Epithelial cell of proximal tubule (primary cell): ENCODE measurements at places on chromosomes 11 and 22. TPM values are rescaled to one million over a fixed set of nuclear protein-coding genes. Genes with fewer than 3 reads are reported as not detected.

- no peak for DNase-seq
These were observed 33.8 kb downstream of the DNHD1 start for GRCh38 chr11:6530848-6531247.

GRCh38 chr22:50688448-50688847 lies 15.8 kb downstream of the SHANK3 start:
- DNase-seq = no peak

DNA sequence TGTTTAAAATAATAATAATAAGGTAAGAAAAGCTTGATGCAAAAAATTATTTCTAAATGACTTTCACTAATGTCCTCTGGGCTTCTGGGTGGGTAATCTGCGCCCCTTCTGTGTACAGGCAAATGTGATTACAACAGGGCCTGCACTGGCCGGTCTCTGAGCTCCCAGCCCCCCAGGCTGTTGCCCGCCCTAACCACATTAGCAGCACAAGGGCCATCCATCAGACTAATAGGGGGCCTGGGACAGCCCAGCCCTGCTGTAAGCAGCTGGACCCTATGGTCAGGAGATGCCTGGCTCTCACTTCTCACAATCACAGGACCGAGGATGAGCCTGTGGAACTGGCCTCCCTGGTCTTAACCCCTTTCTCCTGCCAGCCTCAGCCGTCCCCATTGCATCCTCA lies 388.4 kb downstream of the BUD13 start:
- DNase-seq = no peak

GRIA4 gene
- 0.69 TPM in 1 of 2 replicates, not detected in the other for total RNA-seq

LARGE1 gene
- total RNA-seq = 8.9 and 18.3 TPM in 2 replicates

GRCh38 chr11:108891143-108891542 lies 226.3 kb downstream of the DDX10 start:
- DNase-seq = no peak

- no peak for DNase-seq
These were observed 546.0 kb downstream of the MN1 start for GRCh38 chr22:27255580-27255979.

SMC1B gene
- 0.63 TPM in 1 of 2 replicates, not detected in the other for total RNA-seq

GRCh38 chr11:71582309-71582895 lies at the start of gene KRTAP5-11:
TSS of gene KRTAP5-11 (minus strand) at chr11:71582875. CDS start at chr11:71582837, 38 bp downstream.
- no peak for DNase-seq
